ENCODE measurements at places on chromosomes 2 and 18.

DNA sequence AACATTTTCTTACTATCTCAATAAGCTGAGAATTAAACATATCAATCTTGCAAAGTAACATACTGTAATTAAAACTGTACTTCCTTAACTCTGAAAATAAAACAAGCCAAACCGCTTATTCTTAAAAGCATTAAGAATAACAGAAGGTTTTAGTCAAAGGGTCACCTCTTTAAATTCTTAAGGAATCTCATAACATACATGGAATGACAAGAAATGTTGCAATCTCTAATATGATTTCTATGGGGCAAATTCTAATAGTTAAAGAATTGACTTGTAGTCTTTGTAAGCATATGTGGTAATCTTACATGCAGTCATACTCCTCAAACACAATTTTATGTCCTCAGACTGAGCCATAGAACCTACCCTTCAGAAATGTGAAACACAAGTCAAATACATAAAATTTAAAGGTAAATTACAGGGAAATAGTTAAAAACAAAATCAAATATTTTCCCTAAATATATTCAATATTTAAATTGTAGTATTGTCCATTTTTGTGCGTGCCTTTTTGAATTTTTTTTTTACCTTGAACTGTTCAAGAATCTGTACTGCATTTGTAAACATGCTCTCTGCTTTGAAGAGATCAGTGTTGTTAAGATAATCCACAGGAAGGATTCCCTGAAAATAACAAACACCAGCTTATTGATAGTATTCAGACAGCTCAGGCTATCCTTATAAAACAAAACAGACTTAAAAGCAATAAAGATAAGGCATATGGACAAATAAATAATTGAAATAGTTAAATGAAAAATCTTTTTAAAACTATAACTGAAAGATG lies 48.2 kb downstream of the PIGN start:
- DNase-seq, result no peak

GRCh38 chr2:237431837-237432236 lies 17.9 kb upstream of the COL6A3 start:
- no peak for DNase-seq

DNA sequence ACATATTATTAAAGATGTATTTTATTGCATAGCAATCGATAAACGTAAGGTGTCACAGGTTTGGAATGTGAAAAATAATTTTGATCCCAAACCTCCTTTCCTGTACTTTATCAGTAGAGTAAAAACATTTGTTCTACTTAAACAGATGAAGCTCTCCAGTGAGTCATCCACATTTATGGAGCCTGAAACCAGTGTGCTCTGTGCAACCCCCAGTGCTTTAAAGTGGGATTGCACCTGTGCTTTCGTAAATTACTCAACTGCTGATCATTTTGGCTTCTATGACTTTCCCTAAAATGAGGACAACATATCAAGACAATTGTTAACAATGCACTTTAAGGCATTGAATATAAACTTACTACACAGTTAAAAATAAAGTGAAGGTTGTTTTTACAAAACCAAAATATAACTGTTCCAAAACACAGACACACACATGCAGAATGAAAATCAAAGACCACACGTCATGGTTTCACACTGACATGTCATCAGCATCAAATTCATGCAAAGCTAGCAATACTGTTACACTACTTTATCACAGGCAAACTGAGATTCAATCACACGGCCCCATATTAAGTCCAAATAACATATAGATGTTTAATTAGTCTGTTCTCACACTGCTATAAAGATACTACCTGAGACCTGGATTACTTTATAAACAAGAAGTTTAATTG lies 9.7 kb downstream of the TMEM18 start:
- DNase-seq, result no peak

- no peak for DNase-seq
Observed at GRCh38 chr2:43946685-43947084, 49.1 kb downstream of the LRPPRC start.

DNA sequence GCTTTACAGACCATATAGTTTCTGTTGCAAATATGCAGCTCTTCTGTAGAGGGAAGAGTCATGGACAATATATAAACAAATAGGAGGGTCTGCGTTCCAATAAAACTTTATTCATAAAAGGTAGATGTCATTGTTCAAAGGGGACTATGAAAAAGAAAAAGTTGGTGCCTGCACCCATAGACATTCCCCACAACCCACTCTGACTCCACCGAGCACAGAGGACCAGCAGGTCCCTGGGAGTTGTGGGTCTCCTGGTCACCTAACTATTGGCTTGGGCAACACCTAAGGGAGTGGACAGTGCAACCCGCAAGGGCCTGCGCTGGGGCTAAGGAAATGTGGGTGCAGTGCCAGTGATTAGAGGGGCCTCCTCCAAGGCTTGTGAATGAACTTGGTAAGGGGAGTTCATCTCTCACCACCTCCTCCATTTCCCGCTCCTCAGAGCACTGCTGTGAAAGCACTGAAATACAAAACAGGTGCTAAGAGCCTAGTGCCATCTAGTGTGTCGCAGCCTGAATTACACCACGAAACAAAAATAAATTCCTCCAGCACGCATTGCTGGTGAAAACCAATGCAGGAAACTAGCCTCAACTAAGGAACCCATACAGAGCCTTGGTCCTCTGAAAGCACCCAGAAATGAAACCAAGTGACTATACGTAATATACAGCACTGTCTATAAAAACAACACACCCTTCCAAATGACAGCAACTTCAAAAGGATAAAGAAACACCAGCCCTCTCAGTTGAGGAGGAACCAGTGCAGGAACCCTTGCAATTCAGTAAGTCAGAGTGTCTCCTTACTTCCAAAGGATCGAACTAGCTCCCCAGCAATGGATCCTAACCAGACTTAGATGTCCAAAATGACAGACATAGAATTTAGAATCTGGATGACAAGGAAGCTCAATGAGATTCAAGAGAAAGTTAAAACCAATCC lies 166.6 kb downstream of the RNF144A start:
- DNase-seq, result no peak

DNA sequence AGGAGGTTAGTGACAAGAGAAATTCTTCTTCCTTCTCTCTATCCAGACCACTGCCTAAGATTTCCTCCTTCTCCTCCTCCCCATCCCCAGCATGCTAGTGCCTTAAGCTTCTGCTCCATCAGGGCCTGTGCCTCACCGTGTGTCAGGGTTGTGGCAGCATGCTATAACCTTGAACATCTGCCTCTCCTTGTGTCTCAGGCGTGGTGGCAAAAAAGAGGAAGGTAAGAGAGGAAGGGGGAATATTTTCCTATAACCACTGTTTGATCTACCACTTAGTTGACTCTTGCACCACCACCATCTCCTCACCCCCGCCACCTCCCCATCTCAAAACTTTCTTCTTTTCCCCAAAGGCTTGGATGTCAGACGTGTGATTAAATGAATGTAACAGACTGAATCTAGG lies 38.3 kb upstream of the PEX13 start:
- no peak for DNase-seq

DNA sequence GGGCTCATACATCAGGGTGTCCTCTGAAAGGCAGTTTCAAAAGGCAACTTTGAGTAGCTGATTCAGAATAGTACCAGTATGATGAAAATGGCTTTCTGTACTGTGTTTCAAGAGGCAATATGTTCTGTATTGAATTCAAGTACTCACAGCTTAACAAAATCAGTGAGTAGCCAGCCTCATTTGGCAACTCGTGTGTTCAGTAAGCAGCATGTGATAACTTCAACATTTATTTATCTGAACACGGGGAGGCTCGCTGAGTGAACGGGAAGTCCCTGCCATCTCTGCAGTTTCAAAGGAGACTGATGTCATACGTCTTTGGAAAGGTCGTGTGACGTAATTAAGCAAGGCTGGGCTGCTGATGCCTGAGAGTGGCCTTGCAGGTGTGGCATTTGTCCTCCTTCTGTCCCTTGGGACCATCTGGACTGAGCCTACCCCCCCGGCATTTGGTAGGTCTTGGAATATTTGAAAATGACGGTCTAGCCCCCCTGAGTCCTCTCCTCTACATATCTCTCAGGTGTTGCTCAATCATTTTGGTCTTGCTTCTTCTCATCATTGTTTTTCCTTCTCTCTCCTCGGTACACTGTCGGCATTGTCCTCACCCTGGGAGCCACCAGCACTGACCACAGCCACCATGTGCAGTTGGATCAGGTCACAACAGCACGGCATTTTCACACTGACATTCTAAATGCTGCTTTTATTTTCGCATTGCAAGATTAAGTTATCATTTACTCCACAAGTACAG lies 62.8 kb downstream of the SMIM21 start:
- no peak for DNase-seq

DNA sequence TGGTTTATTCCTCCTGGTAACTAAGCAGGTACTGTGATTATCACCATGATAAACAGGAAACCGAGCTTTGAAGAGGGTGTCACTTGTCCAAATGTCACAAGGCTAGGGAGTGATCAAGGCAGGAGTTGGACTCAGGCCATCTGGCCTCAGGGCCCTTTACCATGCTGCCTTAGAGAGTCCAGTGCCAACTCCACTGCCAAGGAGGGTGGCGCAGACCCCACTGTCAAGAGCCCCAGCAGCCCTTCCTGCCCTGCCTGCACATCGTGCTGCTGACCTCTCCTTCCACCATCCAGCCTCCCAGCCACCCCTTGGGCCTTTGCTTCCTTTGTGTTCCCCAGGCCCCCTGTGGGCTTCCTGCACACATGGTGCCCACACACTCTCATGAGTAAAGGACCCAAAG lies 48.3 kb downstream of the TNS1 start:
- no peak for DNase-seq

- DNase-seq, result peak; percentile 77
Observed at GRCh38 chr2:69693059-69693774, 48.7 kb upstream of the ANXA4 start.

GRCh38 chr2:39264733-39265132 lies 21.0 kb upstream of the CDKL4 start:
- no peak for DNase-seq

- DNase-seq, result no peak
Observed at GRCh38 chr2:128139624-128140023, 48.6 kb downstream of the UGGT1 start.

DNA sequence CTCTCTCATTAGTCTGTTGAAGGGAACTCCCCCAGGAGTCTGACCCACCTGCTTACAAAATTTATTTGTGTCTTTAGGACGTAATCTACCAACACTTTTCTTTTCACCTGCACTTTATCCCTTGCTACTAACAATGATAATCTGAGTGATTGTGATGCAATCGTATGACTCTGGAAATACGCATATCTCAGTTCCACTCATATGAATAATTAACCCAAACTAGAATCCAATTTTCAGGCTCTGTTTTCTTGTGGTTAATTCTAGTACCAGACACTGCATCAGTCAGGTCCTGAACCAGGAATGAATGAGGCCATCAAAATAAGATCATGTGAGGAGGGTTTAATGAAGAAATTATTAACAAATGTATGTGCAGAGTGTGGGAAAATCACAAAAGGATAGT lies 158.4 kb upstream of the SRD5A2 start:
- DNase-seq, result no peak

DNA sequence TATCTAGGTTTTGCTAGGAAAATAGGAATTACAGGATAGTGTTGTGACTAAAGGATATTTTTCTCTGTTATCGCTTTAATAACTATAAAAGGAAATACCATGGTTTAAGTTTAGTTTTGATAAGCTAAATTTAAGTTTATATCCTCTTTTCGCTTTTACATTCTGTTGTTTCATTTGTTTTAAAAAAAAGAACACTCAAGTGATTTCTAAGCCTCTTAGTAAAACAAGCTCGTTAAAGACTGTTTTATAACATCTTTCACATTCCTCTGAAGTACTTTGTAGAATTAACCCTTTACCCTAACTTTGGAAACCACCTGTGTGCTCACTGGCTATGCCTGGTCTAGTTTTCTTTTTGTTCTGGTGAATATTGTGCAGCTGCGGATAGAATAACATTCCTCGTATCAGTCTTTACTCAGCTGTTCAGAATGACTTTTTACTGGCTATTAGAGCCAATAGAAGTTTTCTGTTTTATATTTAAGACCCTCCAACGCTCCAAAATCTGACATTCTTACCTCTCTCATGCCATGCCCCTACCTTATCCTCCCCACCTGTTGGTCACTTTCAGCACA lies 183.1 kb downstream of the PTPRM start:
- no peak for DNase-seq

GRCh38 chr2:139600166-139600565 lies 820.0 kb upstream of the NXPH2 start:
- no peak for DNase-seq

DNA sequence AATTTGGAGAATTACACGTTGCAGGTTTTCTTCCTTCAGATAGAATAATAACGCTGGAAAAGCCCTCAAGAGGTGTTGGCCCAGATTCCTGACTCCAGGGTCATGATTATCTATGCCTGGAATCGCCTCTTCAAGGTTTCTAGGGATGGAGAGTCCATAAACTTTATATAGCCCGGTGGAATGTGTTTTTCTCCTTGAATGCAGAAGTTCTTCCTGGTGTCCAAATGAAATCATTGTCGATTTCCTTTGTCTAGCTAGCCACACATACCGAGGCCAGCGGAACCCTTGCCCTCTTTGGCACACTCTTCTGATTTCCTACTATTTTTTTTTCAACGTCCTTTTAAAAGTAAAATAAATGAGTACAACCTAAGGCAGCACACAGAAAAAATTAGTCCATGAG lies 117.8 kb downstream of the PID1 start:
- no peak for DNase-seq

DNA sequence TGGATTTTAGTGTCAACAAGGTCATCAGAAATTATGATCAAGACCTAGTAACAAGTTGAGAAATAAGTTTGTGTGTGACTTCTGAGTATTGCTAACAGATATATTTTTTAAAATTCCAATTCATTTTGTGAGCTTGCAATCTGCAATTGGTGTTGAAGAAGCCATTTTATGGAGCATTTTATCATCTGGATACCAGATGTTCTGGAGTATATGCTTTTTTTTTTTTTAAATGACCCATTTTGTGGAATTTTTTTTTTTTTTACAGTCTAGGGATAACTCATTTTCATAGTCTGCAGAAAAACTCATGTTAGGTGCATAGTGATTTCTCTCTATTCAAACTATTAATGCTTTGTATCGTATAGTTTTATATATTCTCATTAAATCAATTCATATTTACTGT lies 12.6 kb downstream of the QPCT start:
- no peak for DNase-seq

DNA sequence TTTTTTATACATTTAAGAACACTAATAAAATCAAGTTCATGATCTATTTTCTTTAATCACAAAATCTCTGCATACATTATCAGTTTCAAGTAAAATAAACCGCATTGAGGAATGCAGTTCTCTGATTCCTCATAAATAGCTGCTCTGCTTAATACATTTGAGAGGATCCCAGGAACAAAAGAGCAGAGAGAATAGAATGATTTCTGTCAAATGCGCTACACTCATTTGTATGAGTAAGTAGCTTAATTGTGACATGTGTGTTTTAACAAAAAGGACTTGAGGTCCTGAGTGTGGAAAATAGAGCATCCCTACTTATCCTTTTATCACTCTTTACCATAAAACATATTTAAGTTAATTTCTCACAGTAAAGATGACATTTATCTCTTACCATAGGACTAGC lies 134.0 kb downstream of the PID1 start:
- DNase-seq, result no peak

- no peak for DNase-seq
Observed at GRCh38 chr2:77228391-77228790, 293.8 kb downstream of the LRRTM4 start.

GRCh38 chr2:64260817-64261216 lies 116.6 kb upstream of the PELI1 start:
- DNase-seq, result peak; percentile 24

GRCh38 chr2:119416299-119416923 lies 15.2 kb upstream of the TMEM37 start:
- DNase-seq, result no peak

GRCh38 chr18:51490860-51491259 lies 293.4 kb upstream of the MEX3C start:
- no peak for DNase-seq

- DNase-seq, result no peak
Observed at GRCh38 chr2:15181092-15181745, 379.9 kb downstream of the NBAS start.
